ENCODE measurements at places on chromosomes 5 and 9.
A peak's percentile ranks its signal among the peaks of the same experiment; 100 is the strongest.

- no peak for DNase-seq
These were observed 32.1 kb downstream of the TARS1 start for GRCh38 chr5:33472805-33473409.

GRCh38 chr9:117189121-117189520 is 225.7 kb downstream of the ASTN2 start:
- DNase-seq = no peak

DNA sequence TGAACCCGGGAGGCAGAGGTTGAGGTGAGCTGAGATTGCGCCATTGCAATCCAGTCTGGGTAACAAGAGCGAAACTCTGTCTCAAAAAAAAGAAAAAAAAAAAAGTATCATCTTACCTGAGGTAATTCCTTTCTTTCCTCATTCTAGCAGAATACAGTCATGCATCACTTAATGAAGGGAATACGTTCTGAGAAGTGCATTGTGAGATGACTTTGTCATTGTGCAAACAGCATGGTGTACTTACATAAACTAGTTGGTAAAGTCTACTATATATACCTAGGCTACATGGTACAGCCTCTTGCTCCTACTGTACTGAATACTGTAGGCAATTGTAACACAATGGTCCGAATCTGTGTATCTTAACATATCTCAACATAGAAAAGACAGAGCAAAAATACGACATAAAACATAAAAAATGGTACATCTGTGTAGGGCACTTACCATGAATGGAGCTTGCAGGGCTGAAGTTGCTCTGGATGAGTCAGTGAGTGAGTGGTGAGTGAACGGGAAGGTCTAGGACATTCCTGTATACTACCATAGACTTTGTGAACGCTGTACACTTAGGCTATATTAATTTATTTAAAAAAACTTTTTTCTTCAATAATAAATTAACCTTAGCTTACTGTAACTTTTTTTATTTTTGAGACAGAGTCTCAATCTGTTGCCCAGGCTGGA is 100.4 kb downstream of the GLDC start:
- DNase-seq = no peak

- DNase-seq = no peak
These were observed 1550.9 kb upstream of the CDH6 start for GRCh38 chr5:29642601-29643000.

- no peak for DNase-seq
These were observed 47.3 kb upstream of the NEURL1B start for GRCh38 chr5:172593721-172594235.

DNA sequence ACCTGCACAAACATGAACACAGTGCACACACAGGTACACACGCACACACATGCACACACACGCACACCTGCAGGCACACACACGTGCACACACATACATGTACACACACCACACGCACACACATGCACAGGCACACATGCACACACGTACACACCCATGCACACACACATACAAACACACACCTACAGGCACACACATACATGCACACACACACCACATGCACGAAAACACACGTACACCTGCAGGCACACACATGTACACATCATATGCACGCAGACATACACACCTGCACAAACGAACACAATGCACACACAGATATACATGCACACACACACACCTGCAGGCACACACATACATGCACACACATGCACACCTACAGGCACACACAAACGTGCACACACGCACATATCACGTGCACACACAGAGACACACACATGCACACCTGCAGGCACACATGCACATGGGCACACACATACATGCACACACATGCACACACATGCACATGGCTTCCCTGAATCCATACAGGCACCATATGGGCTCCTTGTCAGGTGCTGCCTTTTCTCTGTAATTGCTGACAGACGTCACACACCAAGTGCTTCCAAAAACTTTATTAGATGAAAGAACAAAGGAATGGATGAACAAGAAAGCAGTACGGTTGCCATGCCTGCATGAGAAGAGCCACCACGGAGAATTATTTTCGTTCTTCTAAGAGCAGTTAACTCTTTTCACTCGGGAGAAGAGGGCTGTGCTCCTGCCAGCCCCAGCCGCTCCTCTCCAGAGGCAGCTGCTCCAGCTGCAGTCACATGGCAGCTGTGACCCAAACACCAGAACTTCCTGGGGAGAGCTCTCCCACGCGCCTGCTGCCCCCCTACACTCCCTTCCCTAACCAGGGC is 57.2 kb downstream of the EXD3 start:
- DNase-seq = no peak

GRCh38 chr5:110854200-110854599 is 115.4 kb downstream of the SLC25A46 start:
- no peak for DNase-seq

GRCh38 chr9:117718701-117719100 is 14.5 kb downstream of the TLR4 start:
- DNase-seq = no peak

DNA sequence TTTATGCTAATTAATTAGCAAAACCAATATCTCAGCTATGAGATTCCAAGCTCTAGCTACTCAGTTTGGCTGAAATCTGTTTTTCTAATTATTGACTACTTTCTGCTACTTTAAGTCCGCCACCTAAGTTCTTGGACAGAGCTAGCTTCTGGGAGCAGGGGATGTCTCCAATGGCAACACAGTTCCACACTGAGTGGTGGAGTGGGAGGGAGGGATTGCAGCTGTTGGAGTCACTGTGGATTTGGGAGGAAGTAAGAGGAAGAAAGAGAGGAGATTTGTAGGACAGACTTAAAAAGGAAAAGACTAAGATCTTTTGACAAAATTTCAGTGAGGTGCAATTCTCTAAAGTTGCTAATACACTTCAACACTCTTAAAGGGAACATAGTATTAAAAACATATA is 450.8 kb downstream of the NFIB start:
- DNase-seq = no peak

GRCh38 chr9:23596913-23597634 is 229.0 kb downstream of the ELAVL2 start:
- DNase-seq = no peak

- DNase-seq = no peak
These were observed 45.4 kb upstream of the XPA start for GRCh38 chr9:97742545-97742944.

GRCh38 chr5:134436523-134437339 is 25.1 kb upstream of the CDKN2AIPNL start:
- DNase-seq = peak; percentile 25

- peak; percentile 56 for DNase-seq
These were observed 22.3 kb downstream of the TRAF1 start for GRCh38 chr9:120904061-120904977.

DNA sequence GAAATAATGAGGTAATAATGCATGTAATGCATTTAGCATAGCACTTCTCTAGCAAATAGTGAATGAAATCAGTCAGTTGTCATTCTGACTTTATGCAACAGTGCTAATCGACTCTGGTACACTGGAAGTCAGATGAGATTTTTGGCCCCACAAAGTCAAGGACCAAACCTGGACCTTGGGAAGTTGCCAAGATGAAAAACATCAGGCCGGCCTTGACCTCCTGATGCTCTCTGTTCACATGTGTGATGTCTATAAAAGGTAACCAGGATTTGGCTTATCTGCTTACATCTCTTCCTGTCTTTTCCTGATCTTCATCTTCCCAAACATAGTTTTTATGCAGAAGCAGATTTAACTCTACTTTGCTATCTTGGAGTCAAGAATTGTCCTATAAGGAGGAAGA is 39.5 kb downstream of the SLC22A5 start:
- DNase-seq = no peak

DNA sequence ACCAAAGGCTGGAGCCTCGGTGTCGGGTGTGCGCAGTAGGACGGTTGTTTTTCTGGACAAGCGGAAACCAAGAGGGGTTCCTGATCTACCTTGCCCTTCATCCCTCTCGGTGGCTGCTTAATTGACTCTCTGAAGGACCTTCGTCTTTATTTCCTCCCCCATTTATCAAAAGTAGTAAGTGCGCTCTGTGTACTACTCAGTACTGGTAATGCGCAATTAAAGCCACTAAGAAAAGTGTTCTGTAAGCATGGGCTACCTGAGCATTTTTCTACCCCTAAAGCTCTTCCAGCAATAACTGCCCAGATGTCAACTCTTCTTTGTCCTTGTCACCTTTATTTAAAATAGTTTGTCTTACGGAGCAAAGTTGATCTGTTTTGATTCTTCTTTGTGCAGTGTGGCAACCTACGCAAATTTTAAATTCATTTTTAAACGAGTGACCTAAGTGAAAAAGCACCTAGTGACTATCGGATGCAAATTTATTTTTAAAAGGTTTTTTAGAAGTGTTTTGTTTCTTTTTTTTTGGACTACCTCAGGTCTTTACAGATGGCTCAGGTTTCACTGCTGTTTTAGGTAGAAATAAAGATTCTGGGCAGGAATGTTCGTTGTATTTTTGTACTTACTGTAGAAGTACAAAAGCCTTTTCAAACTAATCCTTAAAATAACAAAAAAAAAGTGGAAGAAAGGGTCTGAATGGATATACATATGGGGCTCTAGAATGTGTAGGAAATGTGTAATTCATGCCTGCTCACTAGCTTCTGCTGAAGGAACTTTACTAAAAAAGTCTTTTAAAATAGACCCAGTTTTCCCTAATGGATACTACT is 2.0 kb downstream of the JMY start:
- no peak for DNase-seq

GRCh38 chr9:93096131-93096802 is at the start of gene CARD19:
CARD19 (plus strand) TSS chr9:93096217; CDS start chr9:93096346, 129 bp downstream.
- DNase-seq = peak; percentile 51

GRCh38 chr5:157352756-157353340 is 86.9 kb downstream of the CYFIP2 start:
- no peak for DNase-seq

GRCh38 chr5:113169720-113170119 is 193.1 kb downstream of the DCP2 start:
- DNase-seq = no peak

DNA sequence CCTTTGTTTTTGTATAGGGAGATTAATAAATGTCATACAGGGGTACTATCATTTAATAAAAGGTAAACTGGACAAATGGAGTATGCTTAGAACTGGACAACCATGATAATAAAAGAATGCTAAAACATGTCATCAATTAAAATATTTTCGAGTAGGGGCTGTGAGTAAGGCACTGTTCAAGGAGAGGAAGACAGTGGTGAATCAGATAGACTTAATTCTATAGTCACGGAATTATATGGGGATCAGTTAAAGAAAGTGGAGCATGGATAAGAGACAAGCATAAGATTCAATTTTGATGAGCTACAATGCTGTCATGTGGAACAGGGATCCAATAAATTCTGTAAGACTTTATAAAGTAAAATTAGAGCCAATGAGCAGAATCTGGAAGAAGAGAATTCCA is 104.5 kb downstream of the HMHB1 start:
- DNase-seq = no peak

DNA sequence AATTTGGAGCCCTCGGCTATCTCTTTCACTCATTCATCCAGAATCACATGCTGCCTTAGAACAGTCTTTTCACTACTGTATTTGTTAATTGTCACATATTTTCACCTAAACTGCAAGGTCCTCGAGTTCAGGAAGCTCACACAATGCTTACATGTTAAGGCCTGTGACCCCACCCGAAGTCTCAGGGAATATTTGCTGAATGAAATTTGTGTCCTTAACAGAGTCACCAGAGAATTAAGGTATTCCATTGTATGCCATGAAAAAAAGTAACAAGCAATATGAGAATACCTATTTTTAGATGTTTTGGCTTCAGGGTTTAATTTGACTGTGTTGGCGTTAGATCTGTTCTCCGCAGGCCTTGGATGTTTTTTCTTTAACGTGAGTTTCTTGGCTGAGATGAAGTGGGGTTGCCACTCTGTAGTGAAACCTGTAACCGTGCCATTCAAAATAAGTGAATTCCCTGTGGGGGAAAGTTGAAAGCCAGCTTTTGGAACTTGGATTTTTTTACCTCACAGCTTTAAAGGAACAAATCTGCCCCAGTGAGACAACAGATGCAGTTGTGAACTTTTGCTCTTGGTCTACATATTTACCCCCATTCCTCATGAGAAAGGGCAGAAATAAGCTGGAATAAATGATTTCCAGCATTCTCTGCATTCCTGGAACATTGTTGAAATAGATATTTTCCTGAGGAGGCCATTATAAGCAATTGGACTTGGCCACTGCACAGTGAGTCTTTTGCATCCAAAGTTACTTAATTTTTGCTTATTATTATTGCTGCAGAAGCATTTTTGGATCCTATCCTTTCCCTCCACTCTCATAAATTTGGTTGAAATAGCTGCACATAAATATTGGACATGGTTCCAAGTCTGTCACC is 35.9 kb upstream of the FBP1 start:
- DNase-seq = no peak

GRCh38 chr9:68851657-68852056 is 146.6 kb downstream of the PIP5K1B start:
- DNase-seq = no peak

- DNase-seq = no peak
These were observed 59.6 kb downstream of the RICTOR start for GRCh38 chr5:39014561-39014960.
